ENCODE measurements at places on chromosomes 5 and 9.

GRCh38 chr9:13033959-13034693 lies 245.4 kb downstream of the MPDZ start:
- H3K27me3 ChIP-seq = no peaks in the 10 kb centered on the region
- no peak overlapping the region for H3K27ac ChIP-seq
- DNase-seq = no peak

DNA sequence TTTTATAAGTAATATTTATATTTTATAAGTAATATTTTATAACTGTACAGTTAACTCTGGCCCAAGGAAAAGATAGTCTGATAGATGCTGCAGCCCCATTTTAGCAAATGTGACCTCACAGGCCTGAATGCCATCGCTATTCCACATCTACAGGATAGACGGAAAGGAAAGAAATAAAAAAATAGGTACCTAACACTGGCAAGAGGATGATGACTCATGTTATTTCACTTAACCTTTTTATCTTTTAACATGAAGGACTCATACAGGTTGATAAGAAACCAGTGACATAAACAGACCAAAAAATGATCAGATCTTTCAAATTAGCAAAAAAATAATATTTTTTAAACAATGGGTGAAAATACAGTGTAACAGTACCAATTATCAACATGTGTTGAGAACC lies 2.7 kb downstream of the CD274 start:
- H3K4me3 ChIP-seq = peak overlapping the region; percentile 96
- H3K4me1 ChIP-seq = peaks cover 80% of the 10 kb centered on the region
- H3K27ac ChIP-seq = peak overlapping the region; percentile 90
- H3K27me3 ChIP-seq = no peaks in the 10 kb centered on the region

DNA sequence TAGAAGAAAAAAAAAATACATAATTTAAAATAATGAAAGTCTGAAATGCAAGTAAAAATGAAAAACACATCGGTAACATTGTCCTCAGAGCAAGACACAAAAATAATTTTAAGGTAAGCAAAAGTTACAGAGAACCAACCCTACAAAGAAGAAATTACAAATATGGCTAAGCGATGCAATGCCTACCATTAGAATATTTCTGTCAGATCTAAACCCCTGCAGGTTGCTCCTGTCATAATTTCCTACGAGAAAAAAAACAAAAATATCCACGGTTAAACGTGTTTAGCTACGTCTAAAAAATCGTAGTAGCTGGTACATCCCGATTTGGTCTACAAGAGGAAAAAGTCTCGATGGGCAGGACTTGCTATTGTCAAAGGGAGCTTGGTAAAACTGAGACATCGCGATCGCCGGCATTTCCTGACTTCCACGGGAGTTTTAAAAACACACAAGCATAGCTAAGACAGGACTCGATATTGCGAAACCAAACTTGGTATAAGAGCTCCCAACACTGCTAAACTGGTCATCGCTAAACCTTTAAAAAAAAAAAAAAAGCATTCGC lies 1.1 kb upstream of the ANXA2R start:
- peak overlapping the region; percentile 99 for H3K27ac ChIP-seq
- H3K36me3 ChIP-seq = peaks cover 17% of the 10 kb centered on the region
- H3K27me3 ChIP-seq = no peaks in the 10 kb centered on the region
- H3K4me1 ChIP-seq = peaks cover 66% of the 10 kb centered on the region

DNA sequence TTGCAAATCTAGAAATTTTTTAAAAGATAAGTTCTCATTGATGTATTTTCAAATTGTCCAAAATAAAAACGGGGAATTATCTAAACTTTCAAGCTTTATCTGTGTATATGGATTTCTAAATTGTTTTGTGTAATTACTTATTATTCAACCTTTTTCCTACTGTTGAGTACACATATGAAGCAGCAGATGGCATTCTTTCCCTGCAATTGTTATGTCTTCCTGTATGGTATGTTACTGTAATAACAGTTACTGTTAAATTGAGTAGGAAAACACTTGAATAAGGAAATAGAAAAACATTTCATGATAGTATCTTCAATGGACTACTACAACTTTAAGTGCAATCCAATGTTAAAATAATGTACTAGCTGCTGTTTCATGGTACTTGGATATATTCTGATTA lies 124.8 kb downstream of the RANBP17 start:
- H3K36me3 ChIP-seq = no peaks in the 10 kb centered on the region
- no peaks in the 10 kb centered on the region for H3K27me3 ChIP-seq
- H3K27ac ChIP-seq = no peak overlapping the region
- no peak for DNase-seq

- H3K4me1 ChIP-seq = peaks cover 28% of the 10 kb centered on the region
- no peaks in the 10 kb centered on the region for H3K27me3 ChIP-seq
- DNase-seq = no peak
These were observed 548 bp downstream of the CEP120 start for GRCh38 chr5:123422433-123423277.

DNA sequence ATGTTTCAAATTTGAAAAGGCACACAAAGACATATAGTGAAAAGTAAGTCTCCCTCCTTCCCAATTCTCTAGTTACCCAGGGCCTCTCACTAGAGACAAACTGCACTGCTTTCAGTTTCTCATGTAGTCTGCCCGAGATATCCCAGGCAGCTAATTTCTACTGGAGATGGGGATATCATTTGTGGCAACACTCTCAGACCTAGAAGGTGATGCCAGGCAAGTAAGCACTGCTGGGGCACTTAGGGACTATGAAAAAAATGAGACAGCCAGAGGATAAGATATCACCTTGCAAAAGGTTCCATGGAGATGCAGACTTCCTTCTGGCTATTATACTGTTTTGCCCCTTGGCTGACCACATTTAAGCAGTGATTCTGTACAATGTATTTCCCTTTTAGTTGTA lies 12.6 kb downstream of the SIL1 start:
- H3K4me3 ChIP-seq = no peak overlapping the region
- H3K27me3 ChIP-seq = no peaks in the 10 kb centered on the region
- H3K36me3 ChIP-seq = peaks cover 27% of the 10 kb centered on the region
- no peak for DNase-seq

- DNase-seq = no peak
- H3K27me3 ChIP-seq = no peaks in the 10 kb centered on the region
- no peaks in the 10 kb centered on the region for H3K36me3 ChIP-seq
These were observed 26.6 kb upstream of the TLR4 start for GRCh38 chr9:117677572-117677971.

GRCh38 chr9:72627956-72628540 lies 106.6 kb downstream of the TMC1 start:
- H3K27me3 ChIP-seq = peaks cover 6% of the 10 kb centered on the region
- no peak for DNase-seq
- no peak overlapping the region for H3K27ac ChIP-seq
- no peak overlapping the region for H3K4me3 ChIP-seq
- H3K36me3 ChIP-seq = no peaks in the 10 kb centered on the region

GRCh38 chr5:173925449-173926071 lies 37.4 kb downstream of the CPEB4 start:
- peaks cover 8% of the 10 kb centered on the region for H3K36me3 ChIP-seq
- peak; percentile 38 for DNase-seq
- peaks cover 39% of the 10 kb centered on the region for H3K4me1 ChIP-seq

DNA sequence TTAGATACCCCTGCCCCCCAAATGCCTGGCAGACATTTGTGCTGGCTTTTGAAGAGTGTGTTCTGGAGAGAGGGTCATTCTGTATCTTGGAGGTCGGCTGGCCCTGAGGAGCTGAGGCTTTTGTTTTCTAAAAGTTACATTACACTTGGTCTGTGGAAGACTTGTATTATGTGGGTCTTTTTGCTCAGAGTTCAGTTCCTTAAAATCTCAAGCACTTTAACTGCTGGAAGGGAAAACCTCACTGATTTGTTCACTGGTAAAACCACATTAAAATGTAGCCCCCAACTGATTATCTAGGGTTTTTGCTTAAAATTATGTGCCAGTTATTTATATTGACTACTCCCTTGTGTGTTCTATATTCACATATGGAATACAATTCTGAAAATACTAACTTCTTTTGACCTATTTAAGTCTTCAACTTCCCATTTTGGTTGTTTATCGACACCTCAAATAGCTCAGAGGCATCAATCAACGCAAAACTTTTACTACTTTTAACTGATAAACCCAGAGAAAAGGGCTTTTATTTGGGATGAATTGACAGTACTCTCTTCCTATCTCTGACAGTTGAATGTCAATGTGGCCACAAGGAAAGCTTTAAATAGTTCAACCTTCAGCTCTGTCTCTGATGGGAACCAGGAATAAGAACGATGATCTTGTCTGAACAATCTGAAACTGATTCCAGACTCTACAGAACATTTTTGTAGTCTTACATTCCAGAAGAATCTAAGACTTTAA lies 54.0 kb upstream of the MAP3K1 start:
- no peak for DNase-seq
- no peak overlapping the region for H3K4me3 ChIP-seq
- H3K36me3 ChIP-seq = no peaks in the 10 kb centered on the region
- H3K27me3 ChIP-seq = no peaks in the 10 kb centered on the region
- no peak overlapping the region for H3K27ac ChIP-seq

GRCh38 chr5:131854134-131854533 lies 57.3 kb upstream of the FNIP1 start:
- DNase-seq = no peak
- H3K27me3 ChIP-seq = no peaks in the 10 kb centered on the region
- H3K4me3 ChIP-seq = no peak overlapping the region
- H3K4me1 ChIP-seq = peaks cover 14% of the 10 kb centered on the region

All from activated T-cell treated with anti-CD3 and anti-CD28 coated beads, Interleukin-2, amount 50 U/mL, for 24 hours (primary cell).